NCI-H187 (cell line): ENCODE measurements at places on chromosomes 12 and 14.

- no peak for DNase-seq
Observed at GRCh38 chr14:92943855-92944570, 21.1 kb downstream of the CHGA start.

DNA sequence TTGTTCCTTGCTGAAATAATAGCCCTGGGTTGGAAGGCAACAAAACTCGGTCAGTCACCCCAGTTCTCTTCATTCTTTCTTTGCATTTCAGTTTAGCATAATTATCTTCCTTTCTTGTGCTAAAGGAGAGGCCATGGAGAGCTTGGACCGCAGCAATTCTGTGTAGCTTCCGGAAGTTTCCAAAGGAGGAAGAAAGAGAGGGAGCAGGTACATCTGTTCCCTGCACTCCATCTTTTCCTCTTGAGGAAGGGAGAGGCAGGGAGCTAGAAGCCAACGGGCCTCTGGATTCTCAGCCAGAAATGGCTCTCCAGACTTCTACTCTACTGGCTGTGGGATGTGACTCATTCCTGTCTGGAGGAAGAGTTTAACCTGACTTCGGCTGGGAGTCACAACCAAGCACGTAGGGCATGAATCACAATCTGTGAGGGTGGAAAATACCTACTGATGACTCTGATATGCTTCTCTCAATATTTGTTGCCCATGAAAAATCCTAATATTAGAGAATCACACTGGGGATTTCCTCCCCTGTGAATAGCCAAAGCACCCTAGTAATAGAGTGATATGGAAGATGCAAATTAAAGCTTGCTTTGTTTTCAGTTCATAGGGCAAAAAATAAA, 17.0 kb downstream of the ANO6 start:
- no peak for DNase-seq

DNA sequence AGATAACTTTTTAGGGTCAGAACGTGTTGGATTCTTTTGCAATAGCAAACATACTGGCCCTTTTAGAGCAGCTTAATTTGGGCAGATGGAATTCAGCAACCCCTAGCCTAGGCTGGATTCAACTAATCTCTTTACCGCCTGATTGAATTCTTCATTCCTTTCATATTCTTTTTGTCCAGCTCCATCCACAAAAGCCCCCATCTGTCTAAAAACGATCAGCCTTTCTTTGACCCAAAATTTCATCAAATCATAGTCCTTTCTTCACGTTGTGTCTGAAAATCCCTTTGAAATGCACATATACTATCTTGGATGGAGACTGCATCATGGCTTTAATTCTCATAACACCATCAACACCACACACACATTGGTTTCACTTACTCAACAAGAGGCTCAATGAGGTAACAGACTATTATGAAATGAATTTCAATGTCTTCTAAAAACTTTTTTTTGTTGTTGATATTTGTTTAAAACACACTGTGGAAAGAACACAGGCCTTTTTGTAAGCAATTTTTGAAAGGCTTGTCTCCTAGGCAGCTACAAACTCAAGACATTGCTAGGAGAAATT, 128.0 kb upstream of the EEA1 start:
- DNase-seq = no peak

GRCh38 chr14:59186306-59186705, 2.2 kb upstream of the DAAM1 start:
- no peak for DNase-seq

DNA sequence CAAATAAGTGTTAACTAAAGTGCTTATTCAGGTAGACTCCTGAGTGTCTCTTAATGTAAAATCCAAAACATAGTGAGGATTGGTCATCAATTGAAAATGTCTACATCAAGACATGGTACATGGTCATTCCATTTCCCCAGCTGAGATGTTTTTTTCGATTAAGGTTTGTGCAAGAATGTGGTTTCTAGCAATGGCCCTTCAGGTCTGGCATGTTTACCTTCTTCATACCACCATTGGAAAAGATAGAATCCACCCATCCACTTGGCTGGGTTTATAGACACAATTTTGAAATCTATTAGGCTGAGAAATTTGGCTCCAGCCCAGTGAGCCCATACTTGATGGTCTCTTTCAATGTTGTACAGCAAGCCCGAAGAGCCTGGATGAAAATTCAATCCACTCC, 145.9 kb downstream of the ANO4 start:
- DNase-seq = no peak

- DNase-seq = no peak
Observed at GRCh38 chr14:79580906-79581305, 630.4 kb downstream of the DIO2 start.

DNA sequence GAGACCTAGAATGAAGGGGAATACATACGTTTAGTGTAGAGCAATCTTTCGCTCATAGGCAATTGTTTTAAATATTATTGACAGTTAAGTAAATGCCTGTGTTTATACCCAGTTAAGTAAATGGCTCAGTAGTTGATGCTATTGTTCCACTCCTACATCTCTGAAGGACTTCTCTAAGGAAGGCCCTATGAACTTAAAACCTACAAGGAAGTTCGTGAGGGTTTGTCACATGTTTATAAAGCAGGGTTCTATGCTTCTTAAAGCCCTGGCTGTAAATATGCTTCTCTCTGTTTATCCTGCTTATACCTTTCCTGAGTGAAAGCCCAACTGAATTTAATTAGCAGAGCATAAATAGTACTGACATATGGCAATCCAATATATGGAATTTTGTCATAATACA, 282.1 kb upstream of the NPAS3 start:
- no peak for DNase-seq

GRCh38 chr14:33457617-33458016, 493.3 kb downstream of the EGLN3 start:
- no peak for DNase-seq

DNA sequence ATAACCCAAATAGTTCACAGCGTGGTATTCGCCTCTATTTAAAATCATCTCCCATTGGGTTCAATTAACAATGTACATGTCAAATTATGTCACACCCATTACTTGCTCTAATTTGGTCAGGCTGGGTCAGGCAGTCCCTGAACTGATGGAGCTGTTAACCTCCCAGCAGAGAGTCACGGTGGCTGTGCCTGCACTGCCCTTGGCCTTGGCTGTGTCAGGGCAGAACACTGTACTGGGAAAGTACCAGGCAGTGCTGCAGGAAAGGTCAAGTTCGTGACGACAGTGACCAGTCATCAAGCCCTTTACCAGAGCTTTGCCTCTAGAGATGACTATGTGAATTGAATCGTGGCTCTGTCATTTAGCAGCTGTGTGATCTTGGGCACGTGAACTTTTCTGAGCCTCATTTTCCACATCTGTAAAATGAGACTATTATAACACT, 100.0 kb downstream of the ARF6 start:
- no peak for DNase-seq

DNA sequence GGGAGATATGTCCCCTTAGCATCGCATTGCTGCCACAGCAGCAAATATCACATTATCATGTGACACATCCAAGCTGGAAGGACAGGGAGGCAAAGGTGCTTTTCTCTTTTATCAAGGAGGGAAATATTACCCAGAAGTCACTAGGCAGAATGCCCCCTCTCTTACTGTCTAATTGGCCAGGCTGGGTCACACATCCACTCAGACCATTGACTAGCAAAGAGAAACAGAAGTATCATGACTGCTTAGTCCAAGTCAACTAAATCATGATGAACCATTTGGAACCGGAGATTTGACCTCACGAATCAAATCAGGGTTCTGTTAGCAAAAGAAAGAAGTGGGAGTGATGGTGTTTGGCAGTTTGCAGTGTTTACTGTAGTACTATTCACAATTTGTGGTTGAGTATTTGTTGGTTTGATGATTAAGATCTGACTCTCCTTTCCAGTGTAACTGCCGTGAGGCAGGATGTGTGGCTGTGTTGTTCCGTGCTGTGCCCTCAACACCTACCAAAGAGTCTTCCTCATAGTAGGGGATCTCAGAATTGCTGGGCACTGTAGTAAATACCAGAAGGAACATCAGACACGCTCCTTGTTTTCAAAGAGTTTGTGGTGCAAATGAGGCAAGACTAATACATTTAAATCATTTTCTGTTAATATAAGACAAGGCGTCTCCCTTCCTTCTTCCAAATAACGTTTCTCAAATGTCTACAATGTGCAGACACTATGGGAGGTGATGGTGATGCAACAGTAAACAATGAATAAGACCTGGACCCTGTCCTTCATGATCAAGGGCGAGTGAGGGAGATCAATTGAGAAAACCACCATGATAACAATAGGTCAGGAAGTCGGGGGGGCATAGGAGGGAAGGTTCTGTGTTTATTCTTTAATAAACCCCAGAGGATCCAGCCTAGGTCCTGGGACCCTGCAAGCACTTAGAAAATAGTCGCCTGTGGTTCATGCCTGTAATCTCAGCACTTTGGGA, 194.4 kb upstream of the CRY1 start:
- no peak for DNase-seq

- no peak for DNase-seq
Observed at GRCh38 chr12:59580050-59580449, 15.8 kb upstream of the SLC16A7 start.
